Hypothalamus (tissue), 51 donors: ENCODE measurements at places on chromosomes 1 and 21.

GRCh38 chr1:228043281-228043848 is 36.6 kb downstream of the WNT3A start:
- no peak for DNase-seq

- DNase-seq, result no peak
Measured at GRCh38 chr1:30323352-30323751, 400.0 kb downstream of the MATN1 start.

DNA sequence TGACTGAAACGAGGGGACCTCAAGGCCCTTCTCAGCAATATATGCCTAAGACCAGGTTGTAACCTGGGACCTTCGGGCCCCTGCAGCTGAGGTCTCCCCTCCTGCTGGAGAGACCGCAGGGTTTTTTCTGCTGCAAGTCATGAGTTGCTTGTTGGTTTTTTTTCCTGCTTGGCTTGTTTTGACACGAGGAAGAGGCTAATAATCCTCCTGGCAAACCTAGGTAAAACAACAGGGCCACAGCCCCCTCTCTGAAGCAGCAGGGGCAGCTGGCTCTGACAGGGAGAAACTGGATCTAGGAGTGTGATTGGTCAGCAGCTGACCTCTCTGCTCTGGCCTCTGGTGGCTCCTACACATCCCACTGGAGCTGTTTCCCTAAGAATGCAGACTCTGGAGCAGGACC is 69.0 kb downstream of the CD34 start:
- no peak for DNase-seq

DNA sequence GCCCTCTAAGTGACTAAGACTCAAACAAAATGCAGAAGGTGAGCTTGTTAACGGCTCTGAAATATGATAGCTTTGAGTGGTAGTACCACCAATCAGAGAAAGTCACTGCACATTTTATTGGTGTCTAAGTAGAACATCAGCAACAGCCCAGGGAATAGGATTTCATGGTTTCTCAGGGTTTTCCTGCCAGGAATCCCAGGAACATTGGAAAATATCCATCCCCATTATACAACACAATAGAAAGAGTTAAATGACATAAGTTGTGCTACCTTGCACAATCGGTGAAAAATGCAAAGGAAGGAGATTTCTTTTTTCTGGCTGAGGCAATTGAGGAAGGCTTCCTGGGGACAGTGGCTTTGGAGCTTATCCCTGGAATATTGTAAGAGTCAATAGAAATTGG is 283.1 kb downstream of the HLX start:
- no peak for DNase-seq

DNA sequence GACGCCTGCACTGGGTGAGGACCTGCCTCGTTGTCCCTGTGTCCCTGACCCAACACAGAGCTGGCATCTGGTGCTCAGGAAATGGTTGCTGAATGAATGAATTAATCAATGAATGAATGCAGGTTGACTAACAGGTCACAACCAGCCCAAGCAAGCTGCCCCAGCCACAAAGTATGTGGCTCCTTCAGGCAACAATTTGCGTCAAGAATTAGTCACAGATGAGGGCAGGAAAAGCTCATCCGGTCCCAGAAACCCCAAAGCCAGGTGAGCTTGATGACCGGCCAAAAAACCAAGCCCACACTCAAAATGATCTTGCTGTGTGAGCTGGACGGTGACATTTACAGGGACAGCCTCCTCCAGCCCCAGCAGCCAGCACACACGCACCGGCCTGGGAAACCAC is 40.6 kb upstream of the GPR153 start:
- DNase-seq, result no peak

GRCh38 chr21:33212159-33212851 is 17.4 kb upstream of the IFNAR2 start:
- DNase-seq, result no peak

- no peak for DNase-seq
Measured at GRCh38 chr1:177044390-177044789, 120.1 kb downstream of the ASTN1 start.

DNA sequence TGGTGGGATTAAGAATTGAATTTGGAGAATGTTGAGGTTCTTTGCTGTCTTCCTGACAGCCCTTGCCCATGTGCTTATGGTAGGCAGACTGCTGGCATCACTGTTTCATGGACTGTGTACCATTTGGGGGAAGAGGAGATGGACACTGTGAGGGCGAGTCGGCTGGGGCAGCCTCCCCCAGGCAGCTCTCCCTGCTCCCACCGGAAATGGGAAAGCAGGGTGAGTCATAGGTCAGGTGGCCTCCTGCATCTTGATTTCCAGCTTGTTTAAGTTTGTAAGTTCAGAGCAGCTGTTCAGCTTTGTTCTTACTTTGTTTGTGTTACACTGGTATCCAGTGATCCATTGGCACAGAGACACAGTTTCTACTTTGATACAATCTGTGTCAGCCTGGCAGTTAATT is 87.2 kb upstream of the CNIH3 start:
- DNase-seq, result no peak

DNA sequence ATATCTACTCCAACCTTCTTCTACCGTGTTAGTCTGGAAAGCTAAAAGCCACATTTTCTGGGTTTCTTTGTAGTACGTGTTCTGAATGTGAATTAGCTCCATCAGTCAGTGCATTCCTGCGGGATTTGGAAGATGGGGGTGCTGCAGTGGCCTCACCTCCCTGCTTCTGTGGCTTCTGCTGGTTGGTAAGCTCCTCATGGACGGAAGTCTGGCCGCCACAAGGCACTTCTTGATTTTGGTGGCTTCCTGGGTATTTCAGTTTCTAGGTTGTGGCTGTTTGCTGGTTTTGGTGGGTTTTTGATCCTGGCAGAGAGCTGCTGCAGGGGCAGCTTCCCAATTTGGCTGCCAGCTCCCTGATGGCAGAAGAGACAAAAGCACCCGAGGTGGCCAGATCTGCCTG is 20.9 kb upstream of the TACSTD2 start:
- no peak for DNase-seq

GRCh38 chr1:84975035-84975434 is 21.9 kb downstream of the MCOLN2 start:
- DNase-seq, result no peak

GRCh38 chr1:171911506-171911905 is 70.2 kb downstream of the DNM3 start:
- no peak for DNase-seq

GRCh38 chr1:46757956-46758528 is 39.1 kb upstream of the EFCAB14 start:
- no peak for DNase-seq

GRCh38 chr1:47230692-47231300 is 1.2 kb downstream of the TAL1 start:
- DNase-seq, result no peak

- no peak for DNase-seq
Measured at GRCh38 chr1:59671066-59671952, 143.4 kb upstream of the HOOK1 start.

GRCh38 chr1:183214021-183214970 is 28.2 kb downstream of the LAMC2 start:
- no peak for DNase-seq

DNA sequence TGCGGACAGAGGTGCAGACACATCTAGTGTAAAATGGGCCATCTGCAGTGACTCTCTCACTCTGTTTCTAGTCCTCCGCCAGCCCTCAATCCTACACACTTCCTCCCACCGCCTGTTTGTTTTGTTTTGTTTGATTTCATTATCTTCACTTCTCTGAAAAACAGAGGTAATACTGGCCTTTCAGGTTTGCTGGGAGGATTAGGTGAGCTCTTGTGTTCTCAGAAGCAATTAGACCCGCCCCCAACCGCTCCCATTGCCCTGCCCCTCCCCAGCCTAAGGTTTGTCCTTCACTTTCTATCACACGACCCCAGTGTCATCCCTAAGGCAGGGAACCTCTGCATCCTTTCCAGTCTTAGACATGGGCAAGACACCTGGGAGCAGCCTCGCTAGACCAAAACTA is 43.2 kb upstream of the TACSTD2 start:
- DNase-seq, result no peak
